ENCODE measurements at places on chromosomes 3 and 15.

GRCh38 chr3:159914426-159914825 lies 74.2 kb upstream of the IL12A start:
- no peak for DNase-seq

DNA sequence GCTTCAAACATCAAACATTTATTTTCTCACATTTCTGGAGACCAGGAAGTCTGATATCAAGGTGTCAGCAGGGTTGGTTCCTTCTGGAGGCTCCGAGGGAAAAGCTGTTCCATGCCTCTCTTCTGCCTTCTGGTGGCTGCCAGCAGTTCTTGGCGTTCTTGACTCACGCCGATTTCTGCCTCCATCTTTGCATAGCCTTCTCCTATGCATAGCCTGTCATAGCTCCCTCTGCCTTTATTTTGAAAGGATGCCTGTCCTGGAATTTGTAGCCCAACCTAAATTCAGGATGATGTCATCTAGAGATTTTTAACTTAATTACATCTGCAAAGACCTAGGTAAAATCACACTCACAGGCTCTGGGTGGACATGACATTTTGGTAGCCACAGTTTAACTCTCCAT lies 70.4 kb downstream of the RGMA start:
- DNase-seq = no peak

- no peak for DNase-seq
These were observed 309.8 kb upstream of the ICE2 start for GRCh38 chr15:60788692-60789103.

DNA sequence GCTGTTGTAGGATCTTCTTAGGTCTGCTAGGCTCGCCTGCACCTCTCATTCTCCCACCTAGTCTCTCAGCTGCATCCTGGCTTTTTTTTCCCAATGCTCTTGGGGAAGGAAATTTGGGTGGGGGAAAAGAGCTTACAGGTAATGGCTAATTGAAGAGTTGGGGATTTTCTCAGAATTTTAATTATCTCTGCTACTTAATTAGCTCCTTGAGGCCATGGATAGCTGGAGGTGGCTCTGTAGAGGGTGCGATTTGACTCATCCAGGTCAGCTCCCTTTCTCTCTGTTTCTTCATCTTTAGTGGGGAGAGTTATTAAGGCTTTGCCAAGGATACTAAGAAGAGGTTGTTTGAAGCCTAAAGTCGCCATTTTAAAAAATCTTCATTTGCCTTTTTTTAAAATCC lies 22.6 kb downstream of the SNAPC5 start:
- no peak for DNase-seq

DNA sequence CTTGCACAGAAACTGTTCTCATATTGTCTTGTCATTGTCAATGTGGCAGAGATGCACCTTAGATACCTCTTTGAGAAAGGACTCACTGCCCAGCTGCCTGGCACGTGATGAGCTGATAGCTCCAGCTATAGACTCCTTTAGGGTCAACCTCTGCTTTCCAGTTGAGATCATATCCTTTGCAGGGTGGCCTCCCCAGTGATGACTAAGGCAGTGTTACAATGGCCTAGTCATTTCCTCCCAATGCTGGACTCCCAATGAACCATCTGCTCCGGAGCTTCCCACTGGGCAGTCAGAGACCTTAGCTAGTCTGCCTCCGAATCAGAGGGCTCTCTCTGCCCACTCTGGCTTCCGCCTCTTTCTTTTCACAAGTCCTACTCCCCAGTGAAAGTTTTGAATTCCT lies 79.5 kb downstream of the CHRD start:
- DNase-seq = no peak

GRCh38 chr15:28096670-28097431 lies 2.3 kb downstream of the OCA2 start:
- DNase-seq = no peak

- no peak for DNase-seq
These were observed 142.4 kb downstream of the TIGIT start for GRCh38 chr3:114436182-114436581.

GRCh38 chr3:127004641-127005397 lies 21.9 kb downstream of the PLXNA1 start:
- no peak for DNase-seq

DNA sequence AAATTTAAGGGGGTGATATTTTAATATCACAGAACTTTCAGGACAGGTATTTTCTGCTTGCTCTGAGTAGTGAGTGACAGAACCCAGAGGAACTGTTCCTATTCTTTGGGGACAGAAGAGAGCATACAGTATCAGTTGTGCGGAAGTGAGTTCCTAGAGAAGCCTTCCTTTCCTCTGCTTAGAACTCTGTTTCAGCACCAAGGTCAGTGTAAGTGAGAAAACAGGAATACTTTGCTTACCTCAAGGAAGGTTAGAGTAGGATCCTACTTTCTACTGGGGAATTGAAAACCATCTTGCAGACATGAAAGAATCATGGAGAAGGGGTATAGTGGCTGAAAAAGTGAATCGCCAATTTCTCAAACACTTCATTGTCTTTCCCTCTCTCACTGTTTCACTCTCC lies 542.4 kb downstream of the SQOR start:
- no peak for DNase-seq

- no peak for DNase-seq
These were observed 65.9 kb downstream of the IGF2BP2 start for GRCh38 chr3:185758912-185759311.

- no peak for DNase-seq
These were observed 14.9 kb downstream of the TCAIM start for GRCh38 chr3:44353355-44353924.

GRCh38 chr3:189276444-189277219 lies 104.9 kb downstream of the TPRG1 start:
- DNase-seq = no peak

GRCh38 chr3:161548301-161548700 lies 51.7 kb downstream of the OTOL1 start:
- DNase-seq = no peak

DNA sequence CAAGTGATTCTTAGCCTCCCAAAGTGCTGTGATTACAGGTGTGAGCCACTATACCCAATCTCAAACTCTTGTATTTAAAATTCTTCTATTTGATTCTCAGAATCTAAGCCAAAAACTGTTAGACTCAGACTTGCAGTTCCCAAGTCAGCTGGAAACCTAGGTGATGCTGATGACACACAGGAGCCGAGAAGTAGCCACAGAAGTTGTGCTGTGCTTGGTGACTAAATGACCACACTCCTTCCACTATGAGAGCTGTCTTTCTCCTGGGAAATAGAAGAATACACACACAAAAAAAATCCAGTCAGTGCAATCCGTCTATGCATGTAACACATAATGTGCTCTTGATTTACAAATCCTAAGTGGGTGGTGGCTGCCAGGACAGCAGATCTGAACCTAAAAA lies 33.9 kb downstream of the ILDR1 start:
- DNase-seq = no peak

- no peak for DNase-seq
These were observed 240.1 kb upstream of the ZNF385D start for GRCh38 chr3:21991061-21991460.

- no peak for DNase-seq
These were observed 14.7 kb upstream of the SECISBP2L start for GRCh38 chr15:49060710-49061495.

DNA sequence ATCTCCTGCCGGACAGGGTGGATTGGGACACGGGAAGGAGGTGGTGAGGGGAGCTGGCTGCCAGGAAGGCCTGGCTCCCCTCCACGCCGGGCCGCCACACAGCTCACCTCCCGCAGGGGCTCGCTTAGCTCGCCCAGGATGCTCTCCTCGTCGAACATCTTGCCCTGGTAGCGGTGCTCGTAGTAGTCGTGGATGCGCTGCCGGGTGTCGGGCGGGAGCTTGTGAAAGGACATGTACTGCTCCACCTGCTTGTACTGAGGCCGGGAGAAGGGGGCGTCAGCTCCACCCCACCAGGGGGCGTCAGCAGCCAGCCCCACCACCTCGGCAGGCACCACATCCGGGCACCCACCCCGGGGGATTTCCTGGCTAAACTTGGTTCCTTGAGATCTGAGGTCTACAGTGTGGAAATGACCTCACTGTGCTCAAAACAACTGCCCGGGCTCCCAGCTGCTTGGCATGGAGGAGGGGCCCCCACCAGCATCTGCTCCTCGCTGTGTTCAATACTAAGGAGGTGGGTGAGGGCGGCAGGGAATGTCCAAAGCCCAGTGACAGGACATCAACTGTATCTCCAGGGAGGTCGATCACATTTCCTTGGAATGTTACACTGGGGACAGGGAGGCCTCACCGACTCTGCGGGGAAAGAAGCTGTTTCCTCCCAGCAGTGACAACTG lies 43.4 kb downstream of the HCN4 start:
- no peak for DNase-seq

- DNase-seq = no peak
These were observed 622.9 kb upstream of the SGO1 start for GRCh38 chr3:20808864-20809263.

- DNase-seq = no peak
These were observed 498.2 kb downstream of the PYDC2 start for GRCh38 chr3:191958980-191959671.

- no peak for DNase-seq
These were observed 130.6 kb upstream of the MEF2A start for GRCh38 chr15:99435113-99435695.

DNA sequence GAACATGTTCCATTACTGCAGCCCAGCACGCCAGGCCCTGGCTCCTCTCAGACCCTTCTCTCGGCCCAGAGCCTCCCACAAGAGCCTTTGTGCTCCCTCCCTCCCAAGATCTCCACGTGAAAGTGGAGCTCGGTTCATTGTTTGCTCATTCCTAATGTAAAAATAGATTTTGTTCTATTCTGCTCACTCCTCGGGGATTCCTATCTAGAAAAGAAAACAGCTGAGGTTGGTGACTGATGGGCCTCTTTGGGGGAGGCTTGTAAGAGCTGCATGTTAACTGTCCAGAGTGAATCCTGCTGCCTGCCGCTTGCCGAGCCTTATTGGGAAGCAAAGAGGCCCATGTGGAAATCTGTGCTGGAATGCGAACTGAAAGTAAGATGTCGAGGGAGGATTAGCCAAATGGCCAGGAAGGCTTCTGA lies 267.1 kb downstream of the LRTM1 start:
- no peak for DNase-seq

DNA sequence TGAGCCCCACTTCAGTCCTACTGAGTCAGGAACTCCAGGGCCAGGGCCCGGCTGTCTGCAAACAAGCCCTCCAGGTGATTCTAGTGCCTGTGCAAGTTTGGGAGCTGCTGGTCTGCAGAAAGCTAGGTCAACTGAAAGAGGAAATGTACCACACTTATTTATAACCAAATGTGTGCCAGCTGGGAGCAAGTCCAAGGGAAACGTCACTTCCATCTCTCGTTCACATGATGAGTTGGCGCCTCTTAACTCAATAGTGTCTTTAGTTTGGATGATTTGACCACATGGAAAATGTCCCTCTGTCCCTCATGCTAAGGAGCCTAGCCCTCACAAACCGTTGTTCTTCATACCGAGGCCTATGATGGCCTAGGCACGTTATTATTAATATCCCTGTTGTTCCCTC lies 43.2 kb downstream of the GOLGA8S start:
- no peak for DNase-seq

- DNase-seq = no peak
These were observed 507.0 kb downstream of the FOXP1 start for GRCh38 chr3:71076361-71077002.

DNA sequence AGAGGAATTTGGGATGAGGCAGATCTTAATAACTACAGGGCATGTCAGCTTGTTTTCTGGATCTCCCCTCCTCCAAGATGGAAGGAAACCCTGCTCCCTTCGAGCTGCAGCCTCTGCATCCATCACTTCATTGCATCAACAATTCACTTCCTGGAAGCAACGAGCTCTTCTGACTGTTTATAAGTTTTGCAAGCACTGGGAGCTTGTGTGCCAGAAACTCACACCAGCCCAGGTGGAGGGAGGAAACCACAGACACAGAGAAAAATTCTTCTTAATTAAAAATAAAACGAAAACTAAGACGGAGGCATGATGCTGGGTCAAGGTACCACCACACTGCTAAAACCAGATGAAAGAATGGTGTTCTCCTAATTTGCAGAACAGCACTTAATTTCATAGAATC lies 10.6 kb downstream of the LRIG1 start:
- no peak for DNase-seq

DNA sequence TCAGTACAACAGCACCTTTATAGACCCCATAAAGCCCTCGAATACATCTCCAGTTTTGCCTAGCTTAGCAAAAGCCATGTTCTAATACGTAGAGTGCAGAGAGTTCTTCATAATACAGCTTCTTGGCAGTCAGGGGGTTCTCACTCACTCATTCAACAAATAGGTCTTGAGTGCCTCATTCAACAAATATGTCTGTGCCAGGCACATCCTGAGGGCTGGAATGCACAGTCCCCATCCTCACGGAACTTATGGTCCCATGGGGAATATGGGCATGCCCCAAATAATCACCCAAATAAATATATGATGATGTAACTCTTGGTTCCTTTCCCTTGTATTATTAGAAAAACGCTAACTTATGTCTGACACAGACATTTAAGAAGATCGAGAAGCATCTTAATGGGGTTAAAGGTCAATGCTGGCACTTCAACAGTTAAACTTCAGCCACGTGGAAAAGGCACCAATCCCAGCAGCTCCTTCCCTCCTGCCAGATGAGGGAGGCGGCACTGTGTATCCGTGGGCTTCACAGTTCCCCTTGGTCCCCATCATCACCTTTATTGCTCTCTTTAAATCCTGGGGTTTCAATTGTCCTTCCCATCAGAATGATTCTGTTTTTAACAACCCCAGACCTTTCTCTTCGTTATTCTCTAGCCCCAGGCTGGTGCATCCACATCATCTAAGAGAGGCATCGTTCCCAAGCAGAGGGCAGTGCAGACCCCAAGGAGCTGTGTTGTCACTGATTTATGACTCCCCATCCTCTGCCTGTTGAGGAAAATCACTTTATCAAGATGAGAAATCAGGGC lies 18.9 kb upstream of the SEMA5B start:
- no peak for DNase-seq

- DNase-seq = no peak
These were observed 22.7 kb downstream of the EXD1 start for GRCh38 chr15:41207687-41208448.

DNA sequence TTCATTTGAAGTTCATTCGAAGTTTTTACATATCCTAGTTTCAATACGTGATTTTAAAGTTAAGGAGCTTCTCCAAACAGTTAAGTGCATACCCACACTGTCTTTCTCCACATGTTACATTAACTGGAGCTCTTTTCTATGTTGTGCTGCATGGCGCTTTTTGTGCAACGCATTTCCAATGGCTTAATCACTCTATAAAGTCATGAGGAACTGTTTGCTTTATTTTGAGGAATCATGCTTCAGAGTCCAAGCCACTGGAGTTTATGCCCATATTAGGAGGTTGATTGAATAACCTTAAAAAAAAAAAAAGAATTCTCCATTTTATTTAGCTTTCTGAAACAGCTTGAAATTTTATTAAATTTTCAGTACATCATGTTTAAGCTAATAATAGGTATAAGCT lies 109.4 kb upstream of the MBNL1 start:
- no peak for DNase-seq

GRCh38 chr3:46642971-46643370 lies 30.6 kb downstream of the FAM240A start:
- DNase-seq = no peak

- no peak for DNase-seq
These were observed 18.5 kb downstream of the TRANK1 start for GRCh38 chr3:36926292-36926897.
